Esophagus squamous epithelium (tissue), 5 donors: ENCODE measurements at places on chromosomes 1 and 21. TPM values are rescaled to one million over a fixed set of nuclear protein-coding genes. Genes with fewer than 3 reads are reported as not detected.

DNA sequence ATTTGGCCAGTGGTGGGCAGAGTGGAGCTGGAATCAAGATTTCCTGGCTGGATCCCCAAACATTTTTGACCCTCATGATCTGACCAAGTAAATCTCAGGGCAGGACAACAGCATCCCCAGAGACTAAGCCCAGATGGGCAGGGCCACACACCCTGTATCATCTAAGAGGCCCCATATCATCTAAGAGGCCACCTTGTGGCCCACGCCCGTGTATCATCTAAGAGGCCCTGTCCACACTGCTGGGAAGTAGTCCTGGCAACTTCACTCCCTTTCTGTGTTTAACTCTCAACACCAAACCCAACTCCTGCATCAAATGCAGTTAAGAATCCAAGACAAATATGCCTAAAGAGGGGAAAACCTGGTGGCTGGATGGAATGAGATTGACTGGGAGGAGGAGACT is 81.6 kb upstream of the SSX2IP start:
- DNase-seq: no peak

DNA sequence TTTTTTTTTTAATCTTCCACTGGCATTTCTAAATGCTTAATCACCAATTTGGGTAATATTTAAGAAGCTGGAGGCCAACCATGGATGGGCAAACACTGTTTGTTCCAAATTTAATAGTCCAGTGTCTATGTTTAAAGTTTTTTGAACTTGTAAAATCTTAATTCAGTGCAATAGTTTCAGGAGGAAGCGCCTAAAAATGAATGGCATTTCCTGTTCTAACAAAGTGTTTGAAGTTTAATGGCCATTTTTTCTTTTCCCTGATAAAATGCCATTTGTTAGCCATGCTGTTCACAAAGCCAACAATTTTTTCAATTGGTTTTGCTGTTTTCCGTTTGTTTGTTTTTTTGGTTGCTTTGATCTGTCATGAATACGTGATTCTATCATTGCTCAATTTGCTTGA is 552.1 kb downstream of the LMO4 start:
- no peak for DNase-seq

DNA sequence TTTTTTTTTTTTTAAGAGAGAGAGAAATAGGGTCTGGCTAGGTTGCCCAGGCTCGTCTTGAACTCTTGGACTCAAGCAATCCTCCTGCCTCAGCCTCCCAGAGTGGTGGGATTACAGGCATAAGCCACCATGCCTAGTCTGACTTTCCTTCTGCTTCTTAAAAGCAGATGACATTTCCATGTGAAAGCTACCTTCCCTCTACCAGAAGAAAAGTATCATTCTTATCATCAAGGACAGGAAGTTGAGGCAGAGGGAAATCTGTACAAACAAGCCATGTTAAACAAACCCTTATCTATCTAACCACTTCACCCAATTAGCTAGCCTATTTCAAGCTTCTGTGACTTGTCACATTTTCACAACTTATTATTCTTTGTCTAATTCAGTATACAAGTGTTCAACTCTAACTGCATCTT is 54.8 kb downstream of the SAMSN1 start:
- DNase-seq: no peak

GRCh38 chr1:37699147-37699546 is 6.8 kb downstream of the CDCA8 start:
- DNase-seq: no peak

- DNase-seq: no peak
Measured at GRCh38 chr1:11748294-11749202, 12.6 kb downstream of the AGTRAP start.

DNA sequence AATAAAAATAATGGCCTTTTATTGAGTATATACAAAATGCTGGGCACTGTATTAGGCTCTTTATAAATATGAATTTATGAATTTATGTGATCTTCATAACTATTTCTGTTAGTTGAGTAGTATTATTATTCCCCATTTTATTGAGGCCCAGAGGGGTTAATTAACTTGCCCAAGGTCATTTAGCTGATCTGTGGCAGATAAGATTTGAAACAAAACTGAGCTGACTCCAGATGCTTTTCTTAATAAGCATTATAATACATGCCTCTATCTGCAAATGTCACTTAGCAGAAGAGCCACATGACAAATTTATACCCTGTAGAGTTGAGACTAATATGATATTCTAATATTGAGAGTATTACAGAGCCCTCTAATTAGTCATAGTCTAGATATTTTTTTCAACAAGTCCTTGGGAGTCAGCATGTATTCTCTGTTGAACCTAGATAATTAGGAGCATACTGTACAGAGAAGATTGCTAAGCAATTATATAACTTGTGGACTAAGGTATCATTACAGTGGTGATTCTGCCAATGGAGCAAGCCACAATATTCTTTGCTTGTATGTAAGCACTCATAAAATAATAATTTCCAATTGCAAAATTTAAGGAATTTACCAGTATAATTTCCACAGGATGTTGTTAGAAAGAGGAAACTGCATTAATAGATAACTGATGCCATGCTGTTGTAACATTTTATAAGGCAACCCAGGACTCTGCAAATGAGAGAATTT is 112.0 kb downstream of the LRRC40 start:
- DNase-seq: no peak

DNA sequence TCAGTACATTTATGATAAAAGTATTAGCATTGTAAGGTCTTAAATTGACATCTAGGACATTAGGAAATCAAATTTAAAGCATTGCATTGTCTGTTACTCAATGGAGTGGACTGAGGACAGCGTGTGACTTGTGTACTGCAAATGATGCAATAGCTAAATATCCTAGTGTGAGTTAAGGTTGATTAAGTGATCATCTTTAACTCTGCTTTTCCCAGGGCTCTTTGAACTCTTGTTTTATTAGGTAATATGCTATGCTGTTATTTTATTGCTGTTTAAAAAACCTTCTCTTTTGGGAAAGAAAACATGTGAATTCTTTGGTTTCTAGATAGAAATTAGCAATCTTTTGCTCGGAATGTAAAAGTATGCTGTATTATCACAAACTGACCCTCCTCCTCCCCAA is 38.6 kb downstream of the NFIA start:
- no peak for DNase-seq

GRCh38 chr21:27581168-27581567 is 614.3 kb upstream of the ADAMTS5 start:
- DNase-seq: no peak

GRCh38 chr1:189675712-189676244 is 801.9 kb downstream of the BRINP3 start:
- DNase-seq: no peak

- no peak for DNase-seq
Measured at GRCh38 chr1:93537924-93538323, 90.0 kb downstream of the FNBP1L start.

The SIK1 gene
- 2.8 TPM for total RNA-seq

The OLIG2 gene
- total RNA-seq: not detected

The CA6 gene
- total RNA-seq: not detected

The SLC2A5 gene
- 1.9 TPM for total RNA-seq

The ANGPTL7 gene
- 1.3 TPM for total RNA-seq

The TMEM82 gene
- total RNA-seq: not detected

The LHX8 gene
- 1.3 TPM for total RNA-seq

The APOBEC4 gene
- total RNA-seq: not detected
